ENCODE measurements at places on chromosomes 5 and 9. TPM values are rescaled to one million over a fixed set of nuclear protein-coding genes. Genes with fewer than 3 reads are reported as not detected.

Gene GOLGA1
- total RNA-seq: 10.4 TPM

Gene ISL1
- total RNA-seq: 0.14 TPM

Gene LRRC19
- not detected for total RNA-seq

Gene EMB
- total RNA-seq: 5.5 TPM

Gene CER1
- not detected for total RNA-seq

Gene PLAC8L1
- 0.26 TPM for total RNA-seq

Gene FOXD4L5
- not detected for total RNA-seq

Gene ZDHHC11B
- total RNA-seq: 1.6 TPM

Gene CLTA
- 368 TPM for total RNA-seq

Gene ZCCHC7
- total RNA-seq: 12.1 TPM

Gene PRUNE2
- 0.06 TPM for total RNA-seq

Gene ZNF658
- total RNA-seq: 2.2 TPM

Gene CFAP157
- not detected for total RNA-seq

All from A549 treated with GW870086 at 1 μM for 4 hours (cell line).